Fibroblast of lung (primary cell): ENCODE measurements at places on chromosomes 4 and X. TPM values are rescaled to one million over a fixed set of nuclear protein-coding genes. Genes with fewer than 3 reads are reported as not detected.

EFNB1 gene
- polyA plus RNA-seq, result 12.6 and 16.4 TPM in 2 replicates

KCND1 gene
- polyA plus RNA-seq, result 0.25 and 0.41 TPM in 2 replicates

GTPBP6 gene
- 15.4 and 24.0 TPM in 2 replicates for polyA plus RNA-seq

CCDC120 gene
- 0.52 and 0.55 TPM in 2 replicates for polyA plus RNA-seq

DNA sequence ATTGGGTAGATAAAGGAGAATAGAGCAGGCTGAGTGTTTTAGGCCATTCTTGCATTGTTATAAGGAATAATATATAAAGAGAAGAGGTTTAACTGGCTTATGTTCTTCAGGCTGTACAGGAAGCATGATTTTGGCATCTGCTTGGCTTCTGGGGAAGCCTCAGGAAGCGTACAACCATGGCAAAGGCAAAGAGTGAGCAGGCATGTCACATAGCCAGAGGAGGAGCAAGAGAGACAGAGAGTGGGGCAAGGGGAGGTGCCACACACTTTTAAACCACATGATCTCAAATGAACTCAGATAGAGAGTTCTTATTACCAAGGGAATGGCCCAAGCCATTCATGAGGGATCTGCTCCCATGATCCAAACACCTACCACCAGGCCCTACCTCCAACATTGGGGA, 4.4 kb upstream of the METTL14 start:
- no peak for DNase-seq

DNA sequence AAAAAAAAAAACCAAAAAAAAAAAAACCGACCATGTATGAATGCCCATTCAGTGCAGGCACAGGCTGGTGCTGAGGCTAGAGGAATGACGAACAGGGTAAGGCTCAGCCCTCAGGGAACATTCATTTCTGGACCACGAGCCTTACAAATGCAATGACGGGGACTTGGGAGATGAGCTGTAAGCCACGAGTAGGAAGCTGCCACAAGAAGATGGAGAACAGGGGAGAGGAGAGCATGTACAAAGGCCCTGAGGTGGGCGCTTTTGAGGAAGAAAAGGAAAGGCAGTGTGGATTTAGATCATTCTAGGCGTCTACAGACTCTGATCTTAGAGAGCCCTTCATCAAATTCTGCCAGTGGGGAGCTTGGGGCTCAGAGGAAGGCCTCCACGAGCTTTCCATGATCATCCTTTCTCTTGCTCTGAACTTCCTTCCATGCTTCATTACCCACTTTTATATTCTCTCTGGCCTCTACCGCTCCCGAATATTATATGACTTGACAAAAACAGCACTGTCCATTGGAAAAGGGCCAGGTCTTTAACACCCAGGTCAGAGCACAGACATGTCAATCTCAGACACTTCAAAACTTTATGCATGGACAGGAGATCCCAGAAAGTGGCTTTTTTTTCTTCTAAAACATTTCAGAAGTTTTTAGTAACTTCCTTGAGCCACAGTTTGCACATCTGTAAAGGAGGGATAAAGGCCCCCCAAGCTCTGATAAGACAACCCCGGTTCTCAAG, 3.3 kb upstream of the ZNF518B start:
- DNase-seq, result no peak

- peak; percentile 13 for DNase-seq
Measured at GRCh38 chr4:174579421-174579820, 57.1 kb upstream of the HPGD start.

- DNase-seq, result peak; percentile 93
Measured at GRCh38 chr4:47145630-47146029, 114.3 kb downstream of the GABRB1 start.

GRCh38 chrX:1181170-1181569, 31.3 kb downstream of the CRLF2 start:
- DNase-seq, result no peak

DNA sequence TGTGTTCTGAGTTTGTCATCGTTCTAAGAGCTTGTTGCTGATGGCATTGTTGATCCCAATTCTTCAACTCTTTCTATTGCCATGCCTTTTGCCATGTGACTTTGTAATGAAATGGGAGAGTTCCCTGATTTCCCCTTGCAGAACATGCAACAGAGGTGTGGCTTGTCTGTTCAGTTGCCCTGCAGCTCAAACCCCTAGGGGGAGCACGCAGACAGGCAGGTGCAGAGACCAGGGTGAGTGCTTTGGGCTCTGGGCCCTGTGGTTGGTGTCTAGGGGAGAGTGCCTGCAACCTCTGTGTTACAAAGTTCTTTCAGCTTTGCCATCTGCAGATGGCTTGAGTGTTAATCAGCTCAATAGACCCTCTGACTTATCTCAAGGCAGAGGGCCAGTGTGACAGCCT, 332.7 kb downstream of the MID1IP1 start:
- no peak for DNase-seq

- peak; percentile 81 for DNase-seq
Measured at GRCh38 chrX:38803588-38804431, 2.6 kb downstream of the MID1IP1 start.

DNA sequence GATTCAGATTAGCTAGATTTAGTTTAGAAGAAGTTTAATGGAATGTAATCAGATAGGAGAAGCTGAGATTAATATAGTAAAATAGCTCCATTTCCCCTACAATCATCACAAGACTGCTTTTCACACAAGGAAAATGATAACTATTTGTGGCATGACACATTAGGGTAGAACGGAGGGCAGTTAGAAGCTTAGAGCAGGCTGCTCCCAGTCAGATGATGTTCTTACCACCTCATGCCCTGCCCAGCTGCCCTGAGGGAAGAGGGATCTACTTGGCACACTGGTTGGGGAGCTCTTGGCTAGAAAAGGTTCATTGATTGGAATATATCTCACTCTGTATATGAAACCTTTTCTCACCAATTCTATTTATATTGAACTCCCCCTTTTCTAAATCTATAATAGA, 180.7 kb upstream of the IL15 start:
- peak; percentile 38 for DNase-seq

DNA sequence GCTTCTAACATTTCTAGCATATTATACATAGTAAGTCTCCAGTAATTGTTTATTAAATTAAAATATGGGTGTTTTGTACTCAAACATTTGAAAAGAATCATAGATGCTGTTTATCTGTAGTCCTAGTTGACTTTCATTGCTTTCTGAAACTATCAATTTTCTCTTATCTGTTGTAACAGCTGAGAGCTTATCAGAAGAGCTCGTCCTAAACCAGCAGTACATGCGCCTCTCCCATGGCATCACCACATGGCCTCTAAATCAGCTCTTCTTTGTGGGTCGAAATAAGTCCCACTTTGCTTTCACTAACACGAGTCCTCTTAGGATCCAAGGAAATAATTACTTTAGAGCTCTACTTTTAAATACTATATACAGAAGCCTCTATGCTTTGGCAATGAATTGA, 55.1 kb downstream of the PPP3CA start:
- DNase-seq, result no peak

DNA sequence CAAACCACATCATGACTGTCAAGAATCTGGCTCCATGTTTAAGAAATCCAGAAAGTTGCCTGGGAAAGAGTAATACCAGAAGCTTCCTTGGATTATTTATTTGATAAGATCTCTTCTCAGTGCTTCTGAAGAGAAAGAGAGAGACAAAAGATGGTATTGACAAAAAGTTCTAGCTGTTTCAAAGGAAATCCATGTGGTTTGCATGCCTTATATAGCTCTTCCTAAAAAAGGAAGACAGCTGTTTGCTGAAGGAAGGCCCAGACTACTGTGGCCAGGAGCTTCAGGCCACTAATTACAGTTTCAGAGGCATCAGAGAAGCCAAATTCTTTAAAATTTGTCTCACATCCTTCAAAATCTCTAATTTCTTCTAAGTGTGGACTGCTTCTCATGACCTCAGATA, 565.2 kb upstream of the SLIT2 start:
- DNase-seq, result no peak

- peak; percentile 6 for DNase-seq
Measured at GRCh38 chr4:133801883-133802282, 399.7 kb downstream of the PABPC4L start.

GRCh38 chr4:93687304-93687703, 141.2 kb upstream of the ATOH1 start:
- no peak for DNase-seq
